ENCODE measurements at places on chromosomes 5 and 9.

DNA sequence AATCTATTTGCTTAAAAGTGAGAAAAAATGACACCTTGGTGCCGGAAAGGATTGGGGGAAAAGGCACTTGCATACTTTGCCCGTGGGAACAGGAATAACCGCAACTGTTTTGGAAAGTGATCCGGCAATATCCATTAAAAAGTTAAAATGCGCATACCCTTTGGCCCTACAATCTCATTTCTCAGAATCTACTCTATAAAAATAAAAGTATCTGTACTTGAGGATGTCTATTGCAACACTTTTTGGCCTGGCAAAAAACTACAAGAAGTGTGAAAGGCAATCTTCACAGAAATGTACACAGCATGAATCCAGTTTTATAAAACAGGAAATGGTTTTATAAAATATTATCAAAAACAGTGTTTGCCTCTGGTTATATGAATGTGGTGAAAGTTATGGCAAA lies 58.3 kb upstream of the NFIL3 start:
- no peak for DNase-seq

DNA sequence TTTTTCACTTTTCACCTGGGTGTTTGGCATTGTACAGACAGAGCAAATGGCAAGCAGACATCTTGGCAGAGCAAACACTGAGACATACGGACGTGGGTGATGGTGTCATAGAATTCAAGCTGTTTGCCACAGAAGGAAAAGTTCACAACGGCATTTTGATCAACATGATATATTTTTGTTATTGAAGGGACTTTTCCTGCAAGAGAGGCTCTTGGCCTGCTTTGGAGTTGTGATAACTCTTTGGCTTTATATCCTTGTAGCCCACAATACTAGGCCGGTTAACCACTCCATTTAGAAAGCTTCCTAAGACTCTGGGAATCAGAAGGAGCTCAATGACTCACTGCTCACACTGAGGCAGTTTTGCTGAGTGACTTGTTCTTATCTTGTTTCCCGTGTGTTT lies 1038.3 kb downstream of the TLE1 start:
- no peak for DNase-seq

- DNase-seq: no peak
Measured at GRCh38 chr5:138722544-138723177, 30.6 kb upstream of the CTNNA1 start.

GRCh38 chr9:89006996-89007967 lies 16.0 kb downstream of the S1PR3 start:
- no peak for DNase-seq

- no peak for DNase-seq
Measured at GRCh38 chr9:131577005-131578000, 32.0 kb downstream of the PRRT1B start.

- DNase-seq: no peak
Measured at GRCh38 chr5:176941951-176942350, 42.8 kb upstream of the HK3 start.

- peak; percentile 67 for DNase-seq
Measured at GRCh38 chr5:179974946-179975712, 67.4 kb upstream of the TBC1D9B start.

All from GM13976 (cell line).